Fibroblast of skin of left quadriceps (primary cell): ENCODE measurements at places on chromosomes 13 and 19.

DNA sequence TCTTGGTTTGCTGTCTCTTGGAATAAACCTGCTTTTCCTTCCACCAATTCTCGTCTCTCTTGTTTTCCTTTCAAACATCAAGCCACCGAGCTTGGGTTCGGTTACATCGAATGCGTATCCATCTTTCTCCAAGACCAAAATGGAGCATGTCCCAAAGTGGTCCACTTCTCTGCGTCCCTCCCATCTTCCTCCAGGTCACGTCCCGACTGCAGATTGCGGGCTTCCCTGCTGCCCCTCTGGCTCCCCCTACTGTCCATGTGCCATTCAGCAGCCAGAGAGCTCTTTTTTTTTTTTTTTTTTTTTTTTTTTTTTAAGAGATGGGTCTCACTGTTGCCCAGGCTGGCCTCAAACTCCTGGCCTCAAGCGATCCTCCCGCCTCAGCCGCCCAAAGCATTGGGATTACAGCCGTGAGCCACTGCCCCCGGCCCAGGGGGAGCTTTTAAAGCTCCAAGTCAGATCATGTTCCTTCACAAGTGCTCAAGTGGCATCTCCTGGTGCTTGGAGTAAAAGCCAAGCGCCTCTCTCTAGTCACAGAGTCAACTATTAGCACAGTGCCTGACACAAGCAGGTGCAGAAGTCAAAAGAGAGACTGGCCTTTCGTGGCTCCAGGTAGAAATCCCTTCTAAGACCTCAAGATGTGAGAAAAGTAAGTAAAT is 10.0 kb downstream of the COL5A3 start:
- DNase-seq = peak; percentile 41

DNA sequence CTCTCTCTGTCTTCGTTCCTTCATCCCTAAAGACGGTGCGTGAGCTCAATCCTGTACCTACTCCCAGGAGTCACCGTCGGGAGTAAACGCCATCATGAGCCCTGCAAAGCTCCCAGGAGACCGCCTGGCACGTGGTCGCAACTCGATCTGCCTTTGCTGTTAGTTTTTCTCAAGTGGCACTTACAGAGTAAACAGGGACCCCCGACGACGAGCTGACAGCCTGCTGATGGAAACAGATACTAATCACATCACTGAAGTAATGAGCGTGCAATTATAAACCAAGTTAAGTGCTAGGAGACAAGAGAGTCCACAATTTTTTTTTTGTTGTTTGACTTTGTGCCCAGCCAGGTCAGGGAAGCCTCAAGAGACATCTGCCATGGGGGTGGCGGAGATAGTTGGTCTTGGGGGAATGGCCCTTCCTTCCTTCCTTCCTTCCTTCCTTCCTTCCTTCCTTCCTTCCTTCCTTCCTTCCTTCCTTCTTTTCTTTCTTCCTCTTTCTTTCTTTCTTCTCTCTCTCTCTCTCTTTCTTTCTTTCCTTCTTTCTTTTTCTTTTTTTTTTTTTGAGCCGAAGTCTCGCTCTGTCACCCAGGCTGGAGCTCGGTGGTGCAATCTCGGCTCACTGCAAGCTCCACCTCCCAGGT is 23.6 kb downstream of the CACNG6 start:
- no peak for DNase-seq

GRCh38 chr13:110347535-110348308 is 40.6 kb downstream of the COL4A2 start:
- DNase-seq = peak; percentile 54

DNA sequence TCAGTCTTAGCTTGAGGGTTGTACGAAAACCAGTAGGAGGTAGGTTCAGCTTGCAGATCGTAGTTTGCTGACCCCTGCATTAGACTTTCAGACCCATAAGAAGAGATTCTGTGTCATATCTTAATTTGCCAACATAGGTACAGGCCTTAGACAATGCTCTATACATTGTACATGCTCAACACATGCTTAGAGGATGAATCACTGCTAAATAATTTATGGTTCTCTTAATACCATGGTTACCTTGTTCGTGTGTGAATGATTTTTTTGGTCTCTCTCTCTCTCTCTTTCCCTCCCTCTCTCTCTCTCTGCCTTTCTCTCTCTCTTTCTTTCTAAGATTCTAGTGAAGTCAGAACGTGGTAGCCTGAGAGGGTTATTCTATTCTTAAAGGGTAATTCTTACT is 112.2 kb downstream of the FGF14 start:
- no peak for DNase-seq

DNA sequence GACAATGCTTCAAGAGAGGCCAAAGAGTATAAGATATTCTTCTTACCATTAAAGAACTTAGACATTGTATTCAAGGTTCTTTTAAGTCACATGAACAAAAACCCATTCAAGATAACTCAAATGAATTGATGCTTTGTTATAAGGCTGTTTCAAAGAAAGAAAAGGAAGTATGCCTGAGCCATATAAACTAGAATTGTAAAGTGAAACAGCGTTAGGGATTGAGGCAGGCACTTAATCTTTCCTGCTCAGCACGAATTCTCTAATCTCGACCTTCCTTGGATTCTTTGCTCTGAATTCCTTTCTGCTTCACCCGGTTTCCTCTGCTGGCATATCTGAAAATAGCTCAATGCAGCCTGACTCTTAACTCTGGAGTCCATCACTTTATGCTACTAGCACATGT is 595.4 kb downstream of the DIAPH3 start:
- no peak for DNase-seq

GRCh38 chr13:110444226-110444653 is 117.3 kb downstream of the RAB20 start:
- DNase-seq = no peak

- DNase-seq = no peak
Measured at GRCh38 chr13:66830940-66831716, 399.0 kb downstream of the PCDH9 start.

GRCh38 chr19:43372462-43372861 is 19.0 kb downstream of the CD177 start:
- no peak for DNase-seq

DNA sequence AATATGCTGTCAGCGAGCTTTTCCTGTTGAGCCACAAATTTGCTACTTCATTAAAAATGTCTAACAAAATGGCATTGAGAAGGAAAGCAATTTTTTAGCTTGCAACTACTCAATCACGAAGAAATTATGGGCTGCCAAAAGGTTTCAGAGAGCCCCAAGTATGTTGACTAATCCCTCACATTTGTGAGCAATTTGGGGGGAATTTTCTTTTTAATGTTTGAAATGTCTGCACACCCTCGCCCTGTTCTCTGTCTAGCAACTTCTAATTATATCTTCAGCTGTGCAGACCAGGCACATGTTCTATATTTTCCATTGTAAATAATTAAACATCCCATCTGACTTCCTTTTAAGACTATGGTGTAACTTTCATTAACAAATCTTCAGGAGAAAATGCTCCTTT is 192.9 kb downstream of the DCT start:
- DNase-seq = peak; percentile 55

DNA sequence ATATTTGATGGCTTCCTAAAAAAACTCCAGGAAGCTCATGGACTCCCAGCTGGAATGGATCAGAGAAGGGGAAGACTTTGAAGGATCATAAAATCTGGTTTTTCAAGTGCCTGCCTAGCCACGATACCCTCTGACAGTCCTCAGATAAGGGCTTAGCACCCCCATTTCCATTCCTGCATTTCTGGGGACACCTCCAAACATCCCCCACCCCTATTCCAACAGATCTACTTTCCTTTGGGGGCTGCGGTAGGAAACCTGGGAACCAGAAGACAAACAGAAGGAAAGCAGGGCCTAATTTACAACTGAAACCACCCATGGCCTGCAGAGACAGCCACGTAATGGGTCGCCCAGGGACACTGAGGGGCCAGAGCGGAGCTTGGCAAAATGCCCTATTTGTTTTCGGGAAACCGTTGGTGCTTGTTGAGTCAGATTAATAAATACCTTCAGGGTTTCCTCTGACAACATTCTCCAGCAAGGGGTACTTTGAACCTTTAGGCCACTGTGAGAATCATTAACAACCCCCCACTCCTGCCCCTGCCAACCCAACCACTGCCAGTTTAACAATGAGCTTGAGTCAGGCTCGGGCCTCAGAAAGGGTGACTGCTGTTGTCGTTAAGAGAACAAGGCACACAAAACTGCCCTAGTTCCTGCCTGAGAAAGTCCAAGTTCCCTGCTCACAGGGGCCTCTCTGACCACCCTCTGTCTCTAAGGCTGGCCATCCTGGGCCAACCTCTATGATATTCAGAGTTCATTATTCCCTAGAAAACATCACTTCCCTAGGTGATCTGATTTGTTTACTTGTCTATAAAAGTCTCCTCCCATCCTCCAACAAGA is 23.5 kb downstream of the RHPN2 start:
- DNase-seq = peak; percentile 6

- DNase-seq = no peak
Measured at GRCh38 chr19:1481224-1481892, 2.3 kb upstream of the C19orf25 start.

DNA sequence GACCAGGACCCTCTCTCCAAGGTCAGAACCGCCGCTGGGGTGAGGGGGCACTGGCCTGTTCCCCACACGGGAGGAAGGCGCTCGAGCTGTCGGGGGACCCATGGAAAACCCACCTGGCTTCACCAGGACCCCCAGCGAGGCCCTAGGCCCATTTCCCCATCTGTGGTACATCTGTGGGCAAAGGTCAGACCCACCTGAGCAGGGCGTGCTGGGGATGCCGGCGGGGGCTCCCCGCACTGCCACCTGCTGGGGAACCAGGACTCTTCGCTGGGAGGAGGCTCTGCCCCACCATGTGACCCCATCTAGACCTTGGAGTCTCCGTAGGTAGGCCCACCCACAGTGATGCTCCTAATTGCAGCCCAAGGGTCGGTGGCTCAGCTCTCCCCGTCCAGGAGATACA is 511 bp downstream of the WDR88 start:
- DNase-seq = no peak

- no peak for DNase-seq
Measured at GRCh38 chr13:45362939-45363338, 22.0 kb upstream of the TPT1 start.

DNA sequence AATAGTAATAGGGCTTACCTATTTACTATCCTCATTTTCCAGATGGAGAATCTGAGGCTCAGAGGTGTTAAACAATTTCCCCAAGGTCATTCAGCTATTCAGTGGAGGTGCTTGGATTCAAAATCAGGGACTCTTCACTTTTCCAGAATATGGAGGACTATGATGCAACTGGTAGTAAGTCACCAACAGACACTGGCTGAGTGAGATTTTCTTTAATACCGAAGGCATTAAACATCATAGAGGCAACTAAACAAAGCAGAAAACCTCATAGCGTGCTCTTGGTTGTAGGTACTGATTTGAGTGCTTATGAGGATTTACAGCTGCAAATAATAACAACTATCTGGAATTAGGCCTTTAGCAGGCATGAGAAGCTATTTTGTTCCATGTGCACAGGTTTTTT is 134.4 kb downstream of the DLEU7 start:
- no peak for DNase-seq

- DNase-seq = peak; percentile 42
Measured at GRCh38 chr13:32135655-32136054, 104.1 kb downstream of the FRY start.

- no peak for DNase-seq
Measured at GRCh38 chr19:50702871-50703829, 16.5 kb downstream of the SHANK1 start.

- no peak for DNase-seq
Measured at GRCh38 chr19:8877854-8878705, 45.9 kb downstream of the MBD3L1 start.

- no peak for DNase-seq
Measured at GRCh38 chr13:31136724-31137123, 25.0 kb downstream of the HSPH1 start.
